ENCODE measurements at places on chromosomes 5 and 9. TPM values are rescaled to one million over a fixed set of nuclear protein-coding genes. Genes with fewer than 3 reads are reported as not detected.

SGCD gene
- total RNA-seq = 76.9 TPM

DNA sequence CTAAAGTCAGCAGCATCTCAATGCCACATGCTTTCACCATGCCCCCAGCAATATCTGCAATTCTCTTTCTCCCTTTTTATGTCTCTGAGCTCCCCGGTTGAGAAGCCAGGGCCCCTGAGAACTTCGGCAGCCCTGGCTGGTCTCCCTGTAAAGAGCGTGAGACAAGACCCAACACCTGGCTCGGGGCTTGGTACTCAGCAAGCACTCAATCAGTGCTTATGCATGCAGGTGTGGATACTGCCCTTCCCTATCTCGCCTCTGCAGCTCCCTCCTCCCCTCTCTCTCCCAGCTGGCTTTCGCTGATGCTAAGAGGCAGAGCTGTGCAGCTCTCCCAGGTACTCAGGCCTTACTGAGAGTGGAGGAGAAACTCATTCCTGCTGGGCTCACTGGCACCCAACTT, 41.7 kb upstream of the AKNA start:
- DNase-seq = no peak

DMRT3 gene
- not detected for total RNA-seq

- no peak for DNase-seq
Measured at GRCh38 chr5:150066901-150067396, 19.4 kb downstream of the CSF1R start.

GRAMD2B gene
- total RNA-seq = 38.2 TPM

GRCh38 chr9:1658661-1659362, 356.3 kb upstream of the SMARCA2 start:
- no peak for DNase-seq

DNA sequence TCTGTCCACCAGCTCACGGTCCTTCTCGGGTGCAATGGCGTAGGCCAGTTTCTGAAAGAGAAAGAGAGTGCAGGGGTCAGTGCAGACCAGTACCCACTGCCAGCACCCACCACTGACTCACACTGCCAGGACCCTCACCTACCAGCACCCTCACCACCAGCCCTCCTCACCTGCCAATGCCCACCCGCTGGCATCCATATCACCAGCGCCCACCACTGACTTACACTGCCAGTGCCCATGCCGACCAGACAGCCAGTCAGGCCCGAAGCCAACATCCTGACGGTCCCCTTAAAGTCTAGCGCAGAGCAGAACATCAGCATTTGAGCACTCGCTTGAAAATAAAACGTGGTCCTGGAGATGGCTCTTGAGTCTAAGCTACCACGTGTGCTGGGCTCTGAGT, 44.3 kb downstream of the SLC6A3 start:
- DNase-seq = no peak

PCDHGB6 gene
- 4.6 TPM for total RNA-seq
